NAMALWA (cell line): ENCODE measurements at places on chromosomes 11 and 22.

DNA sequence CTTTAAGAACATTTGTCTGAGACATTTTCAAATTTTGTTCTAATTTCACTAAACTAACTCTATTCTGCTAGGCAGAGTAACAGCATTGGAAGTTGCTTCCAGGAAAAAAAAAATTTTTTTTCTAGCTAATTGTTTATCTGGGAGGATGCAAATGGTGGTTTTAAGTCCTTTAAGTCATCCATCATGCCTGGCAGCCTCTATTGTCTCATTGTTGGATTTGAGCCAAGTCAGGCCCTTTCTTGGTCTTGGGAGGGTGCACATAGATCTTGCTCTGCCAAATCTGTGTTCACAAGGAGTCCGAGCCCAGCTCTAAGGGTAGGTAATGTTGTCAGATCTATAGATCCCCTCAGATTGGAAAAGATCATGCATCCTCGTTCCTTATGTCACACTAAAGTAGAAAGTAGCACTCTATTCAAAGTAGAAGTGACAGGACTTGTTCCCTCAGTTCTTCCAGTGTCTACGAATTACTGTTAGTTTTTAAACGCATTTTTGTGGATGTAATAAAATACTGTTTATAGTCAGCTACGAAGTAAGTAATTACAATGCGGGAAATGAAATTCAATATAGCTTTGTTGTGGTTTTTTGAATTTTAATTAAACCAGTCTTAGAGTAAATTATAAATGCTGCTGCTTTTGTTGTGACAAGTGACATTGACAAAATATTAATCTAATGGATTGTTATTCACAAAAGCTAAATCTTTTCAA lies 166.0 kb upstream of the RASSF10 start:
- DNase-seq = no peak

DNA sequence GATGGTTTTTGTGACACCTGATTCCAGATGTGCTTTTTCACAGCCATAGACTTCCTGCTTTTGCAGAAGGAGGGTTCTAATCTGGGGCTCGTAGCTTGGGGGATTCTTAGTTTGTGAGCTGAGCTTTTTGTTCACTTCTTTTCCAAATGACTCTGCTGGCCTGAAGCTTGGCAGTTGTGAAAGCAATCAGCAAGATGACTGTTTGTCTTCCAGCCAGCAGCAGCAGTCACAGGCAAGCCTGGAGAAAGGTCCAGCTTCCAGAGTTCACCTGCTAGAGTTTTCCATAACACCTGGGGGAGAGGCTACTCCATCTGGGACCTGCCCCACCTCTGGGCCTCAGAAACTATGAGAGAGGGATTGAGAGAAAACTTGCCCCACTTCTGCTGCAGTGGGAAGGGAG lies 4.1 kb downstream of the MARK2 start:
- no peak for DNase-seq

GRCh38 chr11:47215366-47215910 lies 664 bp downstream of the DDB2 start:
- DNase-seq = peak; percentile 51

- DNase-seq = no peak
Observed at GRCh38 chr22:41478473-41478872, 9.6 kb downstream of the ACO2 start.

- no peak for DNase-seq
Observed at GRCh38 chr11:131614631-131615030, 244.2 kb downstream of the NTM start.

DNA sequence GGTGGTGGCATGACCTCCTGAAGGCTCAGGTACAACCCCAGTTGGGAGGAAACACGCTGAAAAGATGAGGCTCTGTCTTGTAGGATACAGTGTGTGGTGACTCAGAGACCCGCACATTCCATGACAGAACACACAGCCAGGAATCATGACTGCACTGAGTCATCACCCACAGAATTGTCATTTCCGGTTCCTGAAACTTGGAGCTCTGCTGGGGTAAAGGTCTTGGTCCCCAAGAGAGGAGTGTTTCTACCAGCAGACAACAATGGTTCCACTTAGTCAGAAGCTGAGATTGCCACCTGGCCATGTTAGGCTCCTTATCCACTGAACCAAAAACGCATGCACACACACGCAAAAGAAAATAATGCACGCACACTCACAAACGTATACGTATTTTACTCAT lies 31.5 kb upstream of the CYB5R3 start:
- no peak for DNase-seq

- no peak for DNase-seq
Observed at GRCh38 chr11:1234054-1234720, 11.3 kb downstream of the MUC5B start.

GRCh38 chr11:7599209-7599608 lies 74.1 kb downstream of the CYB5R2 start:
- no peak for DNase-seq

DNA sequence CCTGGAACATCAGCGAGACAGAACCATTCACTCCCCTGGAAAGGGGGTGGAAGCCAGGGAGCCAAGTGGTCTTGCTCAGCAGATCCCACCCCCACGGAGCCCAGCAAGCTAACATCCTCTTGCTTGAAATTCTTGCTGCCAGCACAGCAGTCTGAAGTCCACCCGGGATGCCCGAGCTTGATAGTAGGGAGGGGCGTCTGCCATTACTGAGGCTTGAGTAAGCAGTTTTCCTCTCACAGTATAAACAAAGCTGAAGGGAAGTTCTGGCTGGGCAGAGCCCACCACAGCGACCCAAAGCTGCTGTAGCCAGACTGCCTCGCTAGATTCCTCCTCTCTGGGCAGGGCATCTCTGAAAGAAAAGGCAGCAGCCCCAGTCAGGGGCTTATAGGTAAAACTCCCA lies 764.8 kb upstream of the LUZP2 start:
- no peak for DNase-seq

- DNase-seq = peak; percentile 39
Observed at GRCh38 chr22:26589367-26589844, 526 bp downstream of the TPST2 start.

- no peak for DNase-seq
Observed at GRCh38 chr11:13421561-13421960, 41.5 kb downstream of the BTBD10 start.

DNA sequence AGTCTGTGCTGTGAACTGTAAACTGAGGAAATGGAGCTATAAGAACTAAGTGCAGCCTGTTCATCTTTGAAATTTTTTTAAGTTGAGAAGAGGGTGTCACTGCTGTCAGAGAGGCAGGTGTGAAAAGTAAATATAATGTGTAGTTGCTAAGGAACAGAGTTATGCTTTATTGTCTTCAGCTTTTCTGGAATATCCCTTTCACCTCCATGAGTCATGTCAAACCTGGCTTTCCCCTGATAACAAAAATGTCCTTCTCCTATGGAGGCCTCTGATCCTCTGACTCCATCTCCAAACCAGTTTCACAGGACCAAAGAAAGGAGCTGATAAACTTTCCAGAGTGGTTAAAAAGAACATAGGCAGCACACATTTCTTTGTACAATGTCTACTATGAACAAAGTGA lies 12.8 kb upstream of the MUC15 start:
- DNase-seq = no peak

GRCh38 chr11:74783241-74783871 lies 34.7 kb downstream of the RNF169 start:
- peak; percentile 77 for DNase-seq

DNA sequence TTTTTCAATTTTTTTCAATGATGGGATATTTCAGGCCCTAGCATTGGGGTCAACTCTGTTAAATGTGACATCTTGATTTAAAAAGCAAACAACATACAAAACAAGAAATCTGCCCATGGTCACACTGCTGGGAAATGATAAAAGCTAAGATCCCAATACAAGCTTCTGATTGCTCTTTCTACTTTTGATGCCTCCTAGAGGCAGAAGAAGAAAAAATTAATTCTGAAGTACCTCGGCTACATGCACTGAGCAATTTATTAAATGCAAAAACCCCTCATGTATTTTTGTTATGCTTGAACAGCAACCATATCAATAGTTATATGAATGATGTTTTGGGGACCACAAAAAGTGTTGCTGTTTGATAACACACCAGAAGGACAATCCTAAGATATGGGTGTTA lies 342.1 kb upstream of the NARS2 start:
- DNase-seq = peak; percentile 6

DNA sequence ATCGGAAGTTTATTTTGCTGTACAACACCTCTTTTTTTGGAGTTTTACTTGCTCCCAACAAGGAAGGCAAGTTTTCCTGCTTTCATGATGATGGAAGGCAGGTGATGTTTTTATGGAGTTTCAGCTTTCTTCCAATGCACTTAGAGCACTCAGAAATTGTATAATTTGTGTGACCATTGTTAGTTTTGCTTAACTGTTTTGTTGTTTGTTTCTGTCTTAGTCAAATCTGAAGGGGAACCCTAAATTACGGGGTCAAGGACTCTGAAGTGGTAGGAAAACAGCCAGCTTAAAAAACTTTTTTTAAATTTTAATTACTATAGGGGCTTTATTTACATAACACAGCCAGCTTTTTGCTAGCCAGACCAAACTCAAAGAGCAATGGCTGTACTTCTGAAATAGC lies 14.7 kb downstream of the APOL6 start:
- DNase-seq = no peak

DNA sequence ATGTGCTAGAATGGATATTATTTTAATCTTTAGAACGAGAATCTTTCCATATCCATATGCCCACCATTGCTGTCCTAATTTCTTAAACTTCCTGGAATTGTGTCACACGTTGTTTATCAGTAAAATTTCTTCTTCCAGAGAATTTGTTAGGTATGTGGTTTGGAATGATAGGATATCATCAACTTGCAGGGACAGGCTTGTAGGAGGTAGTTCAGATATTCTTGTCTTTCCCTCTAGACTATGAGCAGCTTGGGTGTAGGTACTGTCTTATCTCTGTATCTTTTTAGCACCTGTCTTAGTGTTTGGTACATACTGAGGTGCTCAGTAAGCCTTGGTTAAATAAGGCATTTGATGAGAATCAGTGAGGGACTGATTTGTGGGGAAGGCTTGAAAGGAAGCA lies 3.4 kb downstream of the CTNND1 start:
- no peak for DNase-seq

- DNase-seq = no peak
Observed at GRCh38 chr11:70816156-70816678, 417.9 kb downstream of the CTTN start.

DNA sequence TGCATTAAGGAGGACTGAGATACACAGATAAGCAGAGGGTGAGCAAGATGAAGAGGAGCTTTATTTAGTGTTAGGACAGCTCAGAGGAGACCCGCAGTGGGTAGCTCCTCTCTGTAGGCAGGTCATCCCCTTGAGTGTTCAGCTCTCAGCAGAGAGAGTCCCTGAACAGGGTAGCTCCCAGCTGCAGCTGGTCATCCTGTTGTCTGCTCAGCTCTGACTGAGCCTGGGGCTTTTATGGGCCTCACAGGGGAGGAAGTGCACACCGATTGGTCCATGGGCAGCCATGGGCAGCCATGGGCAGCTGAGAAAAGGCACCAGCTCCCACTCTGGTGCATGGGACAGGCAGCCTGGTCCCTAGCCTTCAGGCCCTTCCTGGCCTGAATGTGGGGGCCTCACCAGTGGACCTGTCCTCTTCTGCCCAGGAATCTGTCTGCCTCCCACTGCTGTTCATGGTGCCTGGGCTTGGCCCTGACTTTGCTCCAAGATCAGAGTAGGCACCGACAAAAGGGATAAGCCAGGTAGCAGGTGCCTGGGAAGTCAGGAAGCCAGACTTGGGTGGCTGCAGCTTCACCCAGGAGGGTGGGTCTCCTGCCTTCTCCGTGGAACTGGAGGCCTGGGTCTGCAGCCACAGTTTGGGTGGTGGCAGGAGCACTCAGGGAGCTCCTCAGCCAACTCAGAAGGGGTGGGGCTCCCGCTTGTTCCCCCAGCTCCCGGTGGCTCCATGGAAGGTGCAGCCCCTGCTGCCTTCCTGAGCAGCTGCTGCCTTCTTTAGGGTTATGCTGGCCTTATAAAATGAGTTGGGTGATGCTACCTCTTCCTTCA lies 54.7 kb downstream of the MYEOV start:
- DNase-seq = no peak

DNA sequence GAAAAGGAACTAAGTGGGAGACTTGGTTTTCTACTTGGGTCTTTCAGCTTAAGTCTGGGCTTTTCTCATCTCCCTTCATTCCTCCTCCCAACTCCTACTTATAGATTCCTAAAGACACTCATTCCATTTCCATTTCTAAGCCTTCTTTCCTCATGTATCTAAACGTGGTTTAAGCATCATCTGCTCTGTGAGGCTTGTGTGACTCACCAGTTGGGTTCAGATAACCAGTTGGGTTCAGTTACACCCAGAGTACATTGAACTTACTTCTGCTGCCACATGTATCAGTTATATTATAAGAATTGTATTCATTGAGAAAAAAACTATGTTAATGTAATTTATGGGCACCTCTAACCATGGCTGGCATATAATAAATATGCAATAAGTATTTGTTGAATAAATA lies 831.2 kb upstream of the CCDC90B start:
- no peak for DNase-seq

DNA sequence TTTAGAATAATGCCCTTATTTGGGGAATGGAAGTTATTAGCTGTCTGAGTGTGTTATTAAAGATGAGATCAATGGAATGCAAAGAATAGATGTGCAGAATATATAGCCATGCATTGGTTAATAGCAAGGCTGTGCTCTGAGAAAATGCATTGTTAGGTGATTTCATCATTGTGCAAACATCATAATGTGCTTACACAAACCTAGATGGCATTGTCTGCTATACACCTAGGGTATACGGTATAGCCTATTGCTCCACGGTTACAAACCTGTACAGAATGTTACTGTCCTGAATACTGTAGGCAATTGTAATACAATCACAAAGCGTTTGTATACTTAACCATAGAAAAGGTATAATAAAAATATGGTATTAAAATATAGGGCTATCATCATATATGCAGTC lies 25.5 kb downstream of the SLC5A12 start:
- DNase-seq = no peak

- DNase-seq = peak; percentile 70
Observed at GRCh38 chr11:58958500-58958899, 19.2 kb downstream of the GLYATL1 start.

DNA sequence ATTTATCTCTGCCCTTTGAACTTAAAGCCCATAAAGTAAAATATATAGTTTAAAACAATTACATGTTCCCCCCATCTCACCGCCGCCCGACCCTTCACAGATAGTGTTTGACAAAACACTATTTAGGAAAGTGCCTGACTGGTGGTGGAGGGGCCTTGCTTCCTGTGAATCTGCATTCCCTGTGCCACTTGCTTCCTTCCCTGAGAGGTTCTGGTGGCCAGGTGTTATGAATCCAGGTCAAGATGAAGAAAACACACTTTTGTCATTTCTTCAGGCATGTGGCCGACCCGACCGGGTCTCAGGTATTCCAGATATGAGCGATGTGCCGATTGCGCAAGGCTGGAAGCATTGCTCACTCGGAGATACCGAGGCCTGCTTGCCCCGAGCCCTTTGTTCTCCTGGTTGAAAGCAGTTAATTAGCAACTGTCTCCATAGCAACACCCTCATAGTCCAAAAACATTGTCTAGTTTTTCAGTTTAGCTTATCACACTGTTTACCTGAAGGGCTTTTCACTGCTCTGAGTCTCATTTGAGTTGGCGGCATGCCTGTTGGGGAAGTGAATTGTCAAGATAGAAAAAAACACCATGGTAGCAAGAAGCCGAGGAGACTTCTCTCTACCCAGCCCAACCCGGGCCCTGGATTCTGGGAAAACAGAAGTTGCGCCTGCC lies 128.3 kb downstream of the TEAD1 start:
- DNase-seq = no peak
